ENCODE measurements at places on chromosomes 1 and 21. TPM values are rescaled to one million over a fixed set of nuclear protein-coding genes. Genes with fewer than 3 reads are reported as not detected.
A peak's percentile ranks its signal among the peaks of the same experiment; 100 is the strongest.

The AQP10 gene
- total RNA-seq: 2.2 TPM

The KIF21B gene
- total RNA-seq: 32.7 TPM

DNA sequence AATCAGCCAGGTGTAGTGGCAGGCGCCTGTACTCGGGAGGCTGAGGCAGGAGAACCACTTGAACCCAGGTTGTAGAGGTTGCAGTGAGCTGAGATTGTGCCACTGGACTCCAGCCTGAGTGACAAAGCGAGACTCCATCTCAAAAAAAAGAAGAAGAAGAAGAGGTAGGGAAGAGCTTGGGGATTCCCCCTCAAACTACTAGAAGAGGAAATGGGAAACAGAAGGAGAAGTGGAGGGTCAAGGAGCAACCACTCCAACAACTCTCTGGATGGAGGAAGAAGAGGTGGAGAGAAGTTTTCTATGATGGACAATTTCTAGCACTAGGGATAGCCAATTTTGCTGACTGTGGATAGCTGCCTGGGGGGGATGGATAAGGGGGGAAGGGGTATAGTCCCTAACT lies 14.9 kb upstream of the SLAMF9 start:
- no peak for DNase-seq
- H3K27me3 ChIP-seq: no peaks in the 10 kb centered on the region
- H3K36me3 ChIP-seq: no peaks in the 10 kb centered on the region
- H3K4me1 ChIP-seq: peaks cover 4% of the 10 kb centered on the region

The TINAGL1 gene
- total RNA-seq: 23.2 TPM

- no peak overlapping the region for H3K4me3 ChIP-seq
- H3K4me1 ChIP-seq: no peaks in the 10 kb centered on the region
- no peaks in the 10 kb centered on the region for H3K27me3 ChIP-seq
- H3K27ac ChIP-seq: no peak overlapping the region
- DNase-seq: no peak
Measured at GRCh38 chr1:182569939-182570610, 19.0 kb downstream of the RNASEL start.

DNA sequence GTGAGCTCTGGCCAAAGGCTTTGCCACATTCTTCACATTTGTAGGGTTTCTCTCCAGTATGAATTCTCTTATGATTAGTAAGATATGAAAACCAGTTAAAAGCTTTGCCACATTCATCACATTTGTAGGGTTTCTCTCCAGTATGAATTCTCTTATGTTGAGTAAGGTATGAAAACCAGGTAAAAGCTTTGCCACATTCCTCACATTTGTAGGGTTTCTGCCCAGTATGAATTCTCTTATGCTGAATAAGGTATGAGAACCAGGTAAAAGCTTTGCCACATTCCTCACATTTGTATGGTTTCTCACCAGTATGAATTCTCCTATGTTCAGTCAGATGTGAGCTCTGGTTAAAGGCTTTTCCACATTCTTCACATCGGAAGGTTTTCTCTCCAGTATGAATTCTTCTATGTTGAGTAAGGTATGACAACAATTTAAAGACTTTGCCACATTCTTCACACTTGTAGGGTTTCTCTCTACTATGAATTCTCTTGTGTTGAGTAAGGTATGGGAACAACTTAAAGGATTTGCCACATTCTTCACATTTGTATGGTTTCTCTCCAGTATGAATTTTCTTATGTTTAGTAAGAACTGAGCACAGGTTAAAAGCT lies 20.7 kb downstream of the ZNF695 start:
- H3K36me3 ChIP-seq: no peaks in the 10 kb centered on the region
- no peak overlapping the region for H3K4me3 ChIP-seq
- no peak overlapping the region for H3K27ac ChIP-seq
- no peak for DNase-seq

DNA sequence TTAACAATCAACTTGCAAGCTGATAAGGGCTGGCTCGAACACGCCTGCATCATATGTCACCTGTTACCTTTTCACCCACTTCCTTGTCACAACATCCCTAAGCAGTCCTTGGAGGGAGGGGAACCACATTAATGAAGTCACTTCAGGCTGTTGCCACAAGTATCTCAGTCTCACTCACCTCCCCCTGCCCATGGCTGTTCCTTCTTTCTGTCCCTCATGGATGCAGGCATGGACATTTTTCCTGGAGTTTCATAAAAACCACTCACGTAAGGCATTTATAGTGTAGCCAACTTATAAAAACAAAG lies 76.8 kb upstream of the ANGPTL1 start:
- no peaks in the 10 kb centered on the region for H3K36me3 ChIP-seq
- no peak overlapping the region for H3K27ac ChIP-seq
- no peak for DNase-seq
- H3K4me3 ChIP-seq: no peak overlapping the region
- no peaks in the 10 kb centered on the region for H3K27me3 ChIP-seq
- H3K4me1 ChIP-seq: peaks cover 15% of the 10 kb centered on the region

DNA sequence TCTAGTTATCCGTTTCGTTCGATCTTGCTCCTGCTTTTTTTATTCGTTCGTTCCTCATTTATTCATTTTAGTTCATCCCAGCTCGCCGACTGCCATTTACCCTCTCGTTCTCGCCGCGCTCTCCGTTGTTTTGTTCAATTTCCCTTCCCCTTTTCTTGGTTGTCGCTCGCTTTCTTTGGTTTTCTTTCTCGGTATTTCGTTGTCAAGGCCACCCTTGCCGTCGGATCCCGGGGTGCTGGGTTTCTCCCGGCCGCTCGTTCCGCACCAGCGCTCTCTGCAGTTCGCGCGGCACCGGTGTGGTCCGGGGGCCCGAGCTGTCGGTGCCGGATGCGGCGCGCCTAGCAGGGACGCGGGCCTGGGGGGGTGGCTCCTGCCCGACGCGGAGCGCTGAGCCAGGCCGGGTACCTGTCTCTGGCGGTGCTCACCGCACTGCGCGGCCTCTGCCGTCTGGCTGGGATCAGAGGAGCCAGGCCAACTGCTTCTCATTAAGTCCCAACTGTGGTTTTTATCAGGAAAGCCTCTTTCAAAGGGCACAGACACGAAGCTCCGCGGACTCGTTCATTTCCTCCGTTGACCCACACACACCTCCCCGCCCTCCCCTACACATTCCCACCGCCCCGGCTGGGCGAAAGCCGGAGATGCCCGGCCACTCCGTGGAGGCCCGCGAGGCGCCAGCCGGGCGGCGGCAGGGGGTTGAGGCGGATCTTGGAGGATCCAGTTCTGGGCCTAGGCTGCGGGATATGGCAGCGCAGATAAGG lies 1.6 kb downstream of the ALX3 start:
- no peaks in the 10 kb centered on the region for H3K36me3 ChIP-seq
- H3K27ac ChIP-seq: no peak overlapping the region
- no peak for DNase-seq
- no peaks in the 10 kb centered on the region for H3K4me1 ChIP-seq

DNA sequence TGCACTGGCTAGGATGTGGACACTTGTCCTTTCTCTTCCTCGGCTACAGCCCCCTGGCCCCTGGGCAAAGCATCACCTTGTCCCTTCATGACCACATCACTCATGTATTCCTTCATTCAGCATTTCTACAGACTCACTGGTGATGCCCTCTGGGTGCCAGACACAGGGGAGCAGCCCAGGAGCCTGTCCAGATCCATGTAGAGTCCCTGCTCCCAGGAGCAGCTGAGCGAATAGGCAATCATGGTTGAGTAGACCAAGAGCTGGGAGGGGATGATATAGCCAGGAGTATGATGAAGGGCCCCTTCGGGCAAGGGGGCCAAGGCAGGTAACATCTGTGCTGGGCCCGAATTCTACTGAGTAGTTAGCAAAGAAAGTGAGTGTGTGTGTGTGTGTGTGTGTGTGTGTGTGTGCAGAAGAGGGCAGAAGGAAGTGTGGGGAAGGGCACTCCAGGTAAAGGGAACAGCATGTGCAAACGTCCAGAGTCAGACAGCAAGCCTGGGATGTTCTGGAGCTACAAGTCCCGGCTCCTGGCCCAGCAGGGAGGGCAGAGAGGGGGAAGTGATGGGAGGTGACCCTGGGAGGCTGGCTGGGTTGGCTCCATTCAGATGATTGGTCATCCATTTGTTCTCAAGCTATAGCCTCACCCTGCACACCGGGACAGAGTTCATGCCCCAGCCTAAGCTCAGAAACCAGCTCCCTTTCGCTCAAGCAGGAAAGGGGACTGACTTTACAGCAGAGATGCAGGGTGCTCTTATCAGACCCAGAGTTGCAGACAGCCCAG lies 21.0 kb upstream of the PIK3CD start:
- peaks cover 3% of the 10 kb centered on the region for H3K4me1 ChIP-seq
- DNase-seq: no peak
- no peaks in the 10 kb centered on the region for H3K36me3 ChIP-seq

- DNase-seq: no peak
- no peaks in the 10 kb centered on the region for H3K27me3 ChIP-seq
- H3K4me3 ChIP-seq: no peak overlapping the region
Measured at GRCh38 chr1:200337831-200338230, 72.0 kb downstream of the ZNF281 start.

DNA sequence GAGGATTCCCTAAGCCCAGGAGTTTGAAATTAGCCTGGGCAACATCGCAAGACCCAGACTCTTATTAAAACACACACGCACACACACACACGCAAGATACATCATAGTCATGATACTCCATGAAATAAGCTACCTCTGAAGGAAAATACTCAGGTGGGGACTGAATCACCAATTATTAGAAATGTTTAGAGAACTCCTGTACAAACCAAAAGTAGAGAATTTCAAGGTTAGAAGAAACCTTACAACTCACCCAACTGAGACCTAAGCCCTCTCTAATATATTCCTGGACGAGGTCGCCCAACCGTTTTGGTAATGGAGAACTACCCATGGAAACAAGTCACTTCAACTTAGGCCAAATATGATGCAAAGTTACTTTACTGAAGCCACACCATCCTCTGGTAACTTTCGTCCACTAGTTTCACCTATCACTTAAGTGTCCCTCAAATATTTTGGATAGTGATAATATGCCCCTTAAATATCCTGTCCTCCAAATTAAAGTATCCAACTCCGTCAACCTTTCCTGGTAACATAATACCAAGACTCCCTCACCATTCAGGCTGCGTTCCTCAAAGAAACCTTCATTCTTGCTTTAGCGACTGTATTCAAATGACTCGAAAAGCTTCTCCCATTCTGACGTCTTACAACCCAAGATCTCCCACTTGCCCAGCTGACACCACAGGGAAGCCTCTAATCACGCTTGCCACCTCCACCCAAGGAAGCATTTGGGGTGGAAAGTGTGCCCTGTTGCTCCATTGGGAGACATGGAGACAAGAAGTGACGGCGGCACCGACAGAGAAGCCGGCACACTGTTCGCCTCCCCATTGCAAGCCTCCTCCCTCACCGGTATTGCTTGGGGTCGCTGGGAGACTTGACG lies 856 bp downstream of the NRDC start:
- peak overlapping the region; percentile 94 for H3K27ac ChIP-seq
- H3K27me3 ChIP-seq: no peaks in the 10 kb centered on the region
- peaks cover 23% of the 10 kb centered on the region for H3K4me1 ChIP-seq

DNA sequence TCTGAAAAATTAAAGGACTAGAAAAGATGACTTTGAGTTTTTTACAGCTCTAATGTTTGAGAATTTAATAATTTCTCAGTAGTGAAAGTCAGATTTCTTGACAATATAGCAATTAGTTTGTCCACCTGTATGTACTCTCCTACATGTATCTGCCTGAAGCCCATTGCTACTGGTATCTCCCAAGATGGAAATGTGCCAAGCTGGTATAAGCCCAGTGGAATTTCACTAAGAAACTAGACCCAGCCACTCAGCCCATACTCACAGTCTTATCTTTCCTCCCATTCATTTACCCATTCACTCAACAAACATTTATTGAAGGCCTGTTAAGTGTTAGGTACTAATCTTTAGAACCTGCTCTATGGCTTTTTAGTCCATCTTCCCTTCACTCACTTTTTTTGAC lies 21.6 kb upstream of the TRIM45 start:
- no peak for DNase-seq
- no peaks in the 10 kb centered on the region for H3K36me3 ChIP-seq
- no peak overlapping the region for H3K27ac ChIP-seq
- no peaks in the 10 kb centered on the region for H3K27me3 ChIP-seq

The MPL gene
- total RNA-seq: 0.56 TPM

DNA sequence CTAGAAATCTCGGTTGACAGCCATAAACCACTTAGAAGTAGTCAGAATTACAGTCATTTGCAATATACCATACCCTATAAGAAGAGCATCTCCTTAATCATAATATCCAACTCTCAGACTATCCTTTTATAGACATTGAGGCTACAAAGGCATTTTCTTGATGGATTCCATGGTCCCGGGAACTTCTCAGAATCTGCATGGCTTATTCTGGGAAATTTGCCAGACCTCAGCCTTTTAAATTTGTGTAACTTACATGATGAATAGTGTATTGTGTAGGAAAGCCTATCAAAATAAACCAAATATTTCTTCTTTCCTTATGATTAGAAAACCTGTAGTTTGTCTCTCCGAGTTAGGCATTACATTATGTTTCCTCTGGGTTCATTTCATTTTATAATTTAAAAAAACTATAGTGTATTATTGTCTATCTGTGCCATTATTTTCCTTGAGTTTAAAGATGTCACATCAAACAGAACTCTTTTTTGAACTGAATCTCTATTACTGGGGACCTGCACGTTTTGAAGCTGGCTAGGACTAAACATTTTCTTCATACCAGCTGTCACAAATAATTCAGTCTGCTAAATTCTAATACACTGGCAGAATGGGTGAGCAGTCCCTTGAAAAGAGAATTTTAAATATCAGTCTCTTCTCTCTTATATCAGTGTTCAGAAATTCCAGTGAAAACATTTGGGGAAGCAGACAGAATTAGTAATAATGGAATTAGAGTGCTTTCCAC lies 102.9 kb downstream of the GABPA start:
- H3K36me3 ChIP-seq: no peaks in the 10 kb centered on the region
- no peak overlapping the region for H3K4me3 ChIP-seq
- H3K27ac ChIP-seq: no peak overlapping the region
- no peak for DNase-seq
- no peaks in the 10 kb centered on the region for H3K4me1 ChIP-seq
- H3K27me3 ChIP-seq: no peaks in the 10 kb centered on the region

DNA sequence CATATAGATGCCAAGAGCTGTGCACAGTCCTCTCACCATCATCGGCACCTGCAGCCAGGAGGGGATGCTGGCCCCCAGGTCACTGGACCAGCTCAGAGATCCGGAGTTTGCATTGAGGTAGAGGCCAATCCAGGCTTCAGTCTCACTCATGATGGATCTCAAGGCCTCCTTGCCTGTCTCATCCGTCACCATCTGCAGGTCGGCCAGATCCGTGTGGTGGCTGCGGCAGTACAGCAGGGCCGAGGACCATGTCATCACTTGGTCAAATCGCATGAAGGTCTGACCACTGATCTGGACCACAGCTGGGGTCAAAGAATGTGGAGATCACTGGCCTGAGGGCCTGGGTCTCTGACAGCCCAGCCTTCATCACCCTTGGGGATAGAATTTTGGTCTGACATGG lies 6.6 kb downstream of the CLEC20A start:
- no peaks in the 10 kb centered on the region for H3K27me3 ChIP-seq
- H3K36me3 ChIP-seq: no peaks in the 10 kb centered on the region
- H3K4me1 ChIP-seq: no peaks in the 10 kb centered on the region
- no peak overlapping the region for H3K4me3 ChIP-seq
- no peak overlapping the region for H3K27ac ChIP-seq

DNA sequence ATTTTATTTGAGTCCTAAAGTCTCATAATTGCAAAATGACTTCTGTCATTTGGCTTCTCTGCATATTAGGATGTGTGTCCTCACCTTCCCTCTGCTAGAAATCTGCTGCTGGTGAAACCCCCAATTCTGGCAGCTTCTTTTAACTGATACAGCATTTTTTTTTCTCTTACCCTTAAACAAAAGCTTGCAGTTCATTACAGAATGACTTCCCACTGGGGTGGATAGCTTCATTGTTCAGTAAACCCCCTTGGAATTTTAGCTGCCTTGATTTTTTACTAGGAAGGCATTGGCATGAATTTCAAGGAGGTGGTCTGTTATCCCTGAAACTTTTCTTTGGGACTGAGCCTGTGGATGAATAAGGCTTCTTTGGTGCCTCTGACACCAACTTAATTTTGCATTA lies 16.8 kb downstream of the TSEN15 start:
- H3K27ac ChIP-seq: no peak overlapping the region
- H3K36me3 ChIP-seq: no peaks in the 10 kb centered on the region
- H3K4me1 ChIP-seq: no peaks in the 10 kb centered on the region
- H3K27me3 ChIP-seq: no peaks in the 10 kb centered on the region
- H3K4me3 ChIP-seq: no peak overlapping the region
